AG09309 (cell line): ENCODE measurements at places on chromosomes 6 and 20.
A peak's percentile ranks its signal among the peaks of the same experiment; 100 is the strongest.

DNA sequence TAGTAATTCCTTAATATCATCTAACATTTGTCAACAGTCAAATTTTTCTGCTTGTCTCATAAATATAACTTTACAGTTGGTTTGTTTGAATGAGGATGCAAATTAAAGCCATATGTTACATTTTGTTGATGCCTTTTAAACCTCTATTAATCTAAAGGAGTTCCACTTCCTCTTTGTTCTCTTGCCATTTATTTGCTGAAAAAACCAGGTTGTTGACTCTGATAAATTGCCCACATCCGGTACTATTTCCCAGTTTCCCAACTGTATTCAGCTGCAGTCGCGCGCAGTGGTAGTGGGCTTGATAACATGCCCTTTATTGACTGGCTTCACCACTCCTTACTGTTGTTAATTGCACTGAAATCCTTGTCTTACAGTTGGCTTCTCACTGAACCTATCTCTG is 32.8 kb upstream of the SIRPB2 start:
- no peak for DNase-seq

GRCh38 chr6:85436411-85436810 is 13.5 kb upstream of the NT5E start:
- DNase-seq, result peak; percentile 81

GRCh38 chr6:161067749-161068148 is 76.2 kb downstream of the MAP3K4 start:
- no peak for DNase-seq

- DNase-seq, result no peak
These were observed 15.5 kb downstream of the EBF4 start for GRCh38 chr20:2708073-2708415.

DNA sequence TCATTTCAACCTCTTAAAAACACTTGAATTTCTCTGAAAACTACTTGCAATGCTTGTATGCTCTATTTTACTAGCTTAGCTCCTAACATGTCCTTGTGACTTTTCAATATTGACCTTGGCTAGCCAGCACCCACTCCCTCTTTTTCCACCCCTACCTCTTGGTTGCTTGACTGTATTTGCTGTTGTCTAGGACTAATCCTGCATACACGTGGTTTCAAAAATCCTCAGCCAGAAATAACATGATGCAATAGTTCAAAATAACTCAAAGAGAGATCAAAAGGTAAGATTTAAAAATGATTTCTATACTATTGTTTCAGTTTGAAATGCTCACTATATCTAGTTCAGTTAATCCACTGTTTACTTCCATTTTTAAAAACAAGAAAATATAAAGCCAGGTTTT is 102.3 kb upstream of the TBX18 start:
- no peak for DNase-seq

DNA sequence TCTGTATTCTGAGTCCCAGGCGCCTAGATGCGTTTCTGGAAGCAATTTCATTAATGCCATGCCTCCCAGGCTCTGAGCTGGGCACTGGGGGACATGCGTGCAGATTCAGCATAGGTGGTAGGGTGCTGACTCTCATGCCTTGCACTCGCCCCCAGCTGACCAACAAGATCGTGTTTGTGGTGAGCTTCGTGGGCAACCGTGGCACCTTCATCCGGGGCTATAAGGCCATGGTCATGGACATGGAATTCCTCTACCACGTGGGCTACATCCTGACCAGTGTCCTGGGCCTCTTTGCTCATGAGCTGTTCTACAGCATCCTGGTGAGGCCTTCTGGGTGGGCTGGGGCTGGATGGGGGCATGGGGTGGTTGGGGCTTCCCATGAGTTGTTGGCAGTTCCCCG is 21.6 kb downstream of the UQCC2 start:
- no peak for DNase-seq

DNA sequence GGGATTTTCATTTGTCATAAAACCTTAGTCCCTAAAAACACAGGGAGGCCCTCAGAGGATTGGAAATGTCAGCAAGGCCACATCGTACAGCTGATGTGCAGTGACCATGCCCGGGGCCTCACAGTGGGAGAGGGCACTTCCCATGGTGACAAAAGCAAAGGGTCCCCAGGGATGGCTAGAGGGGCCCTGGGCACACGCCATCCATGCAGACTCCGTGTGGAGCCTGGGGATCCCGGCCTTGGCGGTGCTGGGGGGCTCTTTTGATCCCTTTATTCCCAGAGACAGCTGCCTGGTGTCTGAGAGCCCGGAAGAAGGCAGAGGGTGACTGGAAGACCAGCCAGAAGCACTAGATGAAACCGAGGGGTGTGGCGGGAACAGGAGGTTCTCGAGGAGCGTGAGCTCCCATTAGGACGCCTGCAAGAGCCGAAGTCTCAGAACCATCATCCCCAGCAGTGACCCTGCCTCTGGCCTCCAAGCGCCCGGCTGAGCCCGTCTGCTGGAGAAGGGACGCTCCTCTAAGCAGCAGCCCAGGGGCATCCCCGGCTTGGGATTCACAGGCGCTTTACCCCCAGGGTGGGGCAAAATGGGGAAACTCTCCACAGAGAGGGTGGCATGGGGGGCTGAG is 49.1 kb upstream of the FRMD1 start:
- DNase-seq, result no peak
